Activated T-helper 2 cell treated with anti-CD3 and anti-CD28 coated beads, Interferon-gamma antibody, Interleukin-2, Interleukin-4, amounts not matched to agents 10 μg/mL and 5 μg/mL and 100 μg/mL, durations not matched to agents 14 hours and 24 hours and 36 hours (primary cell): ENCODE measurements at places on chromosomes 13 and 19.

DNA sequence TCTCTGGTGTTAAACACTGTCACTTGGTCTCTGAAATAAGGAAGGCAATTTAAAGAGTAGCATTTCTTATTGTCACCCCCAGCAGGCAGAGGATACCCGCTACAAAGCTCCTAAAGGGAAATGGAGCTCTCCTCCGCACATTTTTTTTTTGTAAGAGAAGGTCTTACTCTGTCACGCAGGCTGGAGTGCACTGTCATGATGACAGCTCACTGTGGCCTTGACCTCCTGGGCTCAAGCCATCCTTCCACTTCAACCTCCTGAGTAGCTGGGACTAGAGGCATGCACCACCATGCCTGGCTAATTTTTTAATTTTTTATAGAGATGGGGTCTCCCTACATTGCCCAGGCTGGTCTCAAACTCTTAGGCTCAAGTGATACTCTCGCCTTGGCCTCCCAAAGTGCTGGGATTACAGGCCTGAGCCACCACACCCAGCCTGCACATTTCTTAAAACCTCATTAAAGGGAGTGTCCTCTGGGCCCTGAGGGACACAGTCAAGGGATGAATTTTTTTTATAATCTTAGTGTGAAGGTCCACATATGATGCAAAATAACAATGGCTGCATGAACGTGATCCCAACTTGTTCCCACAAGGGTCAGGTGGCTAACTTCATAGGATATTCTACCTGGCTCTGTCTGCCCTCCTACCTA lies 32.1 kb downstream of the SLC25A30 start:
- no peak for DNase-seq

DNA sequence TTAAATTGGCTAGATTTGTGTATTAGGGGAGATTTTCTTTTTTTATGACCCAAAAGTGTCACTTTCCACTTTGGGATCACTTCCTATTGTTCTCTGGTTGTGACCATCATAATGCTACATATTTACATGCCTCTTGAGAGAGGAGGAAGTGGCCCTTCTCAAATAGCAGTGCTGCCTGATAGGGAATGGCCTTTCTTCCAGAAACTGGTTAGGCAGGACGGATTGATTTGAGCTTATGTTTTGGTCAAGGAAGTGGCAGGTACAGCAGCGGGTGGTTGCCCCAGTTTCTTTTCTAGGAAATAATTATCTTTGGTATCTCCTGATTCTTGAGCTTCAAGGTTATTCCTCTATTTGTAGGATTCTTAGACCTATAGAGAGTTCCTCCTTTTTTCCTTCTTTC lies 21.9 kb upstream of the WTIP start:
- DNase-seq = no peak

DNA sequence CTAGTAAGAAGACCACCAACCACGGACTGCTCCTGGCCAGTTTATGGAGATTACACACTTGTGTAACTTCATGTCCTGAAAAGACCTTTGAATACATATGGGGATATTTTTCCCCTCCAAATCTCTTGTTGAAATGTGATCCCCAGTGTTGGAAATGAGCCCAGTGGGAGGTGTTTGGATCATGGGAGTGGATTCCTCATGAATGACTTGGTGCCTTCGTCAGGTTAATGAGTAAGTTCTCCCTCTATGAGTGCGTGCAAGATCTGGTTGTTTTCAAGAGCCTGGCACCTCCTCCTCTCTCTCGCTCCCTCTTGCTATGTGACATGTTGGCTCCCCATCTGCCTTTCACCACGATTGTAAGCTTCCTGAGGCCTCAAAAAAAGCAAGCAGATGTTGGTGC lies 769.0 kb upstream of the SLITRK1 start:
- DNase-seq = no peak

GRCh38 chr19:2288818-2289713 lies 7.1 kb upstream of the PEAK3 start:
- no peak for DNase-seq

GRCh38 chr19:46021531-46022041 lies 1.3 kb downstream of the PGLYRP1 start:
- no peak for DNase-seq

- DNase-seq = no peak
Observed at GRCh38 chr19:54573330-54573872, at the start of gene LILRA2. LILRA2 (plus strand) TSS chr19:54573790; CDS start chr19:54573879, 89 bp downstream.

DNA sequence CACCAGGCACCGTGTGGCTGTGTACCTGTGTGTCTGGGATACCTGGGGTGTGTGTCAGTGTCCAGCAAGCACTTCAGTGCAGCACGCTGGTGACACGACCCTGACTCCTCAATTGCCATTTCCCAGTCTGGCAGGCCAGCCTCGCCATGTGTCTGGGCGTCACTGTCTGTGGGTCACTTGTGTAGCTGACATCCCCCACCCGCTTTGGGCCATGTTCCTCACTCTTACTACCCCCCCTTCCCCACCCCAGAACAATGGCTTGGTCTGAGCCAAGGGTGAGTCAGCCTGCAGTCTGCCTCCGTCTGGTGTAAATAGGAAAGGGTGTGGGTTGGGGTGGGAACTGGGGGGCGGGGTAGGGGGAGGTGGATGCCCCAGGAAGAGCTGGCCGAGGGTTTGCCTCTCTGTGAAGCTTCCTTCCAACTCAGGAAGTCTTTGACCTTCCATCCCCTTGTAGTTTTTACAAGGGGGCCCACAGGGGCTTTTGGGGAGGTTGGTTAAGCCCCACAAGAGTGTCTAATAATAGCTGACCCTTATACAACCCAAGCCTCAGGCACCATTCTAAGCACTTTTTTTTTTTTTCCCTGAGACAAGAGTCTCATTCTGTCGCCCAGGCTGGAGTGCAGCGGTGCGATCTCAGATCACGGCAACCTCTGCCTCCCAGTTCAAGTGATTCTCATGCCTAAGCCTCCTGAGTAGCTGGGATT lies 17.6 kb downstream of the NOVA2 start:
- no peak for DNase-seq
